NCI-H1694 (cell line): ENCODE measurements at places on chromosomes 11 and 22.

GRCh38 chr22:46587492-46588278 is 32.5 kb upstream of the GRAMD4 start:
- no peak for DNase-seq

DNA sequence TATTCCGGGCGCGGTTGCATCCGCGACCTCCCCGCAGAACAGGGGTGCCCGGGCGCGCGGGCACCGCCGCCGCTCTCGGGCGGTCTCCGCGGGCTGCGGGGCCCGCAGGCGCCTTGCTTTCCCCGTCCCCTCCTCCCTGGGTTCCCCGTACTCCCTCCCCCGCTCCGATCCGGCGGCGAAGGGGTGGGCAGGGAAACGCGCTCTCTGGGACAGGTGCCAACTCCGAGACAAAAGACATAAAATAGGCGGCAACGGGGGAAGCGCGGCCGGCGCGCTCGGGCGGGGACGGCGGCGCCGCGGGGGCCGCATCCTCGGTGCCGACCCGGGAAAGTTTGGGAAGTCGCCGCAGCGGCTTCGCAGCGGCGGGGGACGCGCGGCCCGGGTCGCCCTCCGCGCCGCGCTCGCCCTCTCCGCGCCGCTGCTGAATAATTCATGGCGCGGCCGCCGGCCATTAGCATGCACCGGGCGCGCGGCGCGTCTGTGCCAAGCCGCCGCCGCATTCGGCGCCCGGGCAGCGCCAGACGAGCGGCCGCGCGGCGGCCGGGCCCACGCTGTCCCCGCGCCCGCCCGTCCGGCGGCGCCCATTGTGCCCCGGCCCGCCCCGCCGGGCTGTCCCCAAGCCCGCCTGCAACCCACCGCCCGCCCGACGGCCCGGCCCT is 78.7 kb upstream of the PPARA start:
- DNase-seq = peak; percentile 89

GRCh38 chr11:22304337-22304961 is 33.7 kb upstream of the SLC17A6 start:
- DNase-seq = peak; percentile 22

- DNase-seq = no peak
Observed at GRCh38 chr11:131371791-131372104, 1.3 kb downstream of the NTM start.

GRCh38 chr11:68893282-68893681 is 10.3 kb downstream of the MRPL21 start:
- no peak for DNase-seq

DNA sequence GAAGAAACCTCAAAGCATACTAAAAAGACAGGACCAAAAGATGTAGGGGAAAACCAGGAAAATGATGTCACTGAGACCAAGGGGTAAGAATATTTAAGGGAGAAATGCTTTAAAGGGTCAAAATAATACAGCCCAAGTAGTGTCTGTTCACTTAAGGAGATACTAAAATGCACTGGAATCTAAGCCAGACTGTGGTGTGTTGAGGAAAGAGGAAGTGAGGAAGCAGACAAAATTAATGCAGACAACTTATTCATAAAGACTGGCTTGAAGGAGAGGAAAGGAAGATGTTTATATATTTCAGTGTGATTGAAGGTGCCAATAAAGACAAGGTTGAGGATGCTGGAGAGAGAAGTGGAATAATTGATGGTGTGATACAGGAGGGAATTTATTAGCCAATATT is 15.7 kb downstream of the ZNF215 start:
- no peak for DNase-seq

DNA sequence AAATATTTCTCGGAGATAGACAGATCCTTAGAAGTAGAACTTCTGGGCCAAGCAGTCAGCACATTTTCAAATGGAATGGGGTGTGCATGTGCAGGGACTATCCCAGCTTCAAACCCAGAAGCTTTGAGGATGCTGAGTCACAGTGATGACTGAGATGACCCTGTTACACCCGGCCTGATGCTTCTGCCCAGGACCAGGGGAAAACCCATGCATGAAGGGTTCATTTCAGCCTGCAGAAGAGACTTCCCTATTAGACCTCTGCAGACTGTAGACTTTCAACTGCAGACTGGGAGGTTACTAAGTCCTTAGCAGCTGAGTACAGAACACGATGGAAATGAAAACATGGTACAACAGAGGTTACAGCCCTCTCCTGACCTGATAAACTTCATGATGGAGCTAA is 3.6 kb upstream of the OR2AT4 start:
- no peak for DNase-seq

GRCh38 chr22:43207849-43208702 is 21.1 kb upstream of the TTLL12 start:
- DNase-seq = no peak

DNA sequence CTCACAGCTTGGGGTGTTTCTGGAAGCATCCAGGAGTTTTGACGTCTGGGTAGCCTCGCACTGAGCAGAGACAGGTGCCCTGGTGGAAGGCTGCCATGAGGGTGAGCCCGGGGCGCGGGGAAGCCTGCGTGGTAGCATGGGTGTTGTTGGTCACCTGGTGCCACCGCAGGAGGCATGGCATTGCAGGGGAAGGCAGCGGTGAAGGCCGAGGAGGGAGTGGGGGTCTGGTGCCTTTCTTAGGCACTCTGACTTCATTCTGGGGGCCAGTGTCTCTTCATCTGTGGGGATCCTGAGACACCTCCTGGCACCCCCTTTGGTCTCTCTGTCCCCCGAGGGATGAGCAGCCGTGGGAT is 271.2 kb downstream of the TBC1D22A start:
- DNase-seq = no peak

GRCh38 chr11:65355013-65355775 is 643 bp downstream of the TIGD3 start:
- DNase-seq = peak; percentile 33

- no peak for DNase-seq
Observed at GRCh38 chr11:128666397-128666796, 27.5 kb upstream of the FLI1 start.

DNA sequence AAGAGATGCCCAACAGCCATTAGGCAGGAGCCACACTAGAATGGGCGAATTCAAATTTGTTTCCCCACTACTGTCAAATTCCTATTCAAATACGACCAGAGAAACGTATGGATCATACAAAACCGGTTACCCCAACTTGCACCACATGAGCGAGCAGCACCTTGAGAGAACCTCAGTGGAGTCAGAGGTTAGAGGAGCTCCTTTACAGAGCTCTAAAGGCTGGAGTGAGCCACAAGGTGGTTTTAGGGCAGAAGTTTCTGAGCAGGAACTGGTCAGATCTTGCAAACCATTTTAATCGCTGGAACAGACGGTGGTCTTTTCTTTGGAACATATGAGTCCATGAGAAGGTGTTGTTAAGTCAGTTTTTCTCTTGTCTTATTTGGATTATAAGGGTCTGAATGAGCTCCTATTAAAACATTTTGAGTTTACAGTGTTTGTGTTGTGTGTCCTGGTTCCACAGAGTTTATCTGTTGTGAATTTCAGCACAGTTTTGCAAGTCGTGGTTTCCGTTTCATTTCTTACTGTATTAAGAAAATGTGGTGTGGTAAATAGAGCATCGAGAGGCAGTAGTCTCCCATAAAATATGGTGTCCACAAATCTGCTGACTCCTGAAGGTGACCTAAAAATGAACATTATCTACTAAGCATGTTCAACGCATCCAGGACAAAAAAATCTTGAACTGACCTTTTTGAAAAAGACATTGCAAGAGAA is 471.7 kb downstream of the NTM start:
- no peak for DNase-seq

DNA sequence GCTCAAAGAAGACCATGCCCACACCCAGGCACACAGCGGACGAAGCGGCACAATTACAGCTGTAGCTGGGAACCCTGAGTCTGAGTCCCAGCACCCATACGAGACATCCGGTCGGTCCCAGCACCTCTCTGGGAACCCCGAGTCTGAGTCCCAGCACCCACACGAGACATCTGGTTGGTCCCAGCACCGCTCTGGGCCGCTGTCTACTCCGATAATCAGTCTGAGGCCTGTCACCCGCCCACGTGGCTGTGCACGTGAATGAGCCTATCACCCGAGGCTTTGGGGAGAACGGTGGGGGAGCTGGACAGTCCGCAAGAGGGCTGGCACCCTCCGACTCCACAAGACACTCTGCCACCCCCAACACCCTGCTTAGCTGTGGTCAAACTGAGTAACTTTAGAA is 6.2 kb downstream of the TTLL8 start:
- no peak for DNase-seq

DNA sequence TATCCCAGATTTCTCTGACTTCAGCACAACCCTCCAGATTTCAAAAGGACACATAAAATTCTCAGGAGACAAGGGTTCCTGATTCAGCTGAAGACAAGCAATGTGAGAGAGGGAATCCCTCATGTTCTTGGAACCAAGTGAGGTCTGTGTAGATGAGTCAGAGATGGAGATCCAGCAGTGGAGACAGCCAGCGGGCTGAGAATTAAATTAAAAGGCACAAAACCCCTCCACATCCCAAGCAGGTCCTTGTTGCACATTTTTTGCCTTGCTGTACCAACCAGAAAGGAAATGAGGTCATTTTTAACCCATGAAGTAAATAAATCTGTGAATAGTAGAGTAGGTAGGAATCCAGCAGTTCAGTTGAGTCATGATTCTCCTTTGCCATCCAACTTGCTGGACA is 9.7 kb downstream of the MTNR1B start:
- DNase-seq = no peak

DNA sequence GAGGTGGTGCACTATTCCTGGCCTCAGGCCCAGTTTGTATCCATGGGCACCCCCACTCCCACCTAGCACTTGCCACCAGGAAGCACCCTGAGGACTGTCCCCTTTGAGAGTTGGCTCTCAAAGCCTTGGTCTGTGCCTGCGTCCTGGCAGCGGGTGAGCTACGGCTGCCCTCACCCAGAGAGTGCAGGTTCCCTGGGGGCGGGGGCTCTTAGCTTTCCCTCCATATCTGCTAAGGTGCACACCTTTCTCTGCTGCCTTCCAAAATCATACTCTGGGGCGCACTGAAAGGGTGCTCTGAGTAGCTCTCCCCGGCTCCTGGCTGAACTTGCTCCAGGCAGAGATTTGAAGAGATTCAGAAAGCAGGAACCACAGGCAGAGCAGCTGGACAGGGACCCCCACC is 7.1 kb downstream of the KCNQ1 start:
- no peak for DNase-seq

GRCh38 chr22:28237112-28237511 is 318.1 kb upstream of the PITPNB start:
- DNase-seq = no peak

DNA sequence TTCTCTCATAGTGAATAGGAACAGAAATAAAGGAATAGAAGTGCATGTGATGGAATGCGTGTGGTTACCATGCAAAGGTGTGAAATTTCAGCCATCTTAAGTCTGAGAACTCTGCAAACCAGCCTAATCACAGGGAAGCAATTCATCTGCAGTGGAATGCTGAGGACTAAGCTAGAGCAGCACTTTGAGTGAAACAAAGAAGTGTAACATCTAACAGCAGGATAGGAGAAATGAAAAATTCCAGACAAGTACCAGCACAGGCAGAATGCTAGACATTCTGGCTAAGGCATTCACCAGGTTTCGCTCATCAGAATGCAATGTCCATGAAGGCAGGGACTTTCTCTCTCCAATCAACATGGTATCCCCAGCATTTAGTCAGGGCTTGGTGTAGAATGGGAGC is 41.2 kb upstream of the SLC36A4 start:
- DNase-seq = no peak

GRCh38 chr11:2187280-2187707 is 15.7 kb upstream of the TH start:
- no peak for DNase-seq

DNA sequence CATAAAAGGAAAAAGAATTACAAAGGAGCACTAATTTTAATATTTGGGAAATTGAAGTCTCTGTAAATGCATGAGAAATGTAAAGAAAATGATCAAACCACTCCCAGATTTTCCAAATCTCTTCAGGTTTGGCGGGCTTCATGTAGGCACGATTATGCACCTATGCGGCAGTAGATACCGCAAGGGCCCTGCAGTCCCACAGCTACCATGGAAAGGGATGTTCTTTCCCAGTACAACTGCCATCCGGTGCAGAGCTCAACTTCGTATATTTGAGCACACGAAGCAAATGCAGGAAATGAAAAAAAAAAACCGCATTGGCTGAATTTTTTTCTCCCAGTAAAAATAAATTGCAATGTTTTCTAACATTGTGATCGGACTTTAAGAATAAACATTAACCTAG is 1.4 kb downstream of the SLC17A6 start:
- DNase-seq = peak; percentile 16

- no peak for DNase-seq
Observed at GRCh38 chr11:22371160-22371559, 33.0 kb downstream of the SLC17A6 start.

DNA sequence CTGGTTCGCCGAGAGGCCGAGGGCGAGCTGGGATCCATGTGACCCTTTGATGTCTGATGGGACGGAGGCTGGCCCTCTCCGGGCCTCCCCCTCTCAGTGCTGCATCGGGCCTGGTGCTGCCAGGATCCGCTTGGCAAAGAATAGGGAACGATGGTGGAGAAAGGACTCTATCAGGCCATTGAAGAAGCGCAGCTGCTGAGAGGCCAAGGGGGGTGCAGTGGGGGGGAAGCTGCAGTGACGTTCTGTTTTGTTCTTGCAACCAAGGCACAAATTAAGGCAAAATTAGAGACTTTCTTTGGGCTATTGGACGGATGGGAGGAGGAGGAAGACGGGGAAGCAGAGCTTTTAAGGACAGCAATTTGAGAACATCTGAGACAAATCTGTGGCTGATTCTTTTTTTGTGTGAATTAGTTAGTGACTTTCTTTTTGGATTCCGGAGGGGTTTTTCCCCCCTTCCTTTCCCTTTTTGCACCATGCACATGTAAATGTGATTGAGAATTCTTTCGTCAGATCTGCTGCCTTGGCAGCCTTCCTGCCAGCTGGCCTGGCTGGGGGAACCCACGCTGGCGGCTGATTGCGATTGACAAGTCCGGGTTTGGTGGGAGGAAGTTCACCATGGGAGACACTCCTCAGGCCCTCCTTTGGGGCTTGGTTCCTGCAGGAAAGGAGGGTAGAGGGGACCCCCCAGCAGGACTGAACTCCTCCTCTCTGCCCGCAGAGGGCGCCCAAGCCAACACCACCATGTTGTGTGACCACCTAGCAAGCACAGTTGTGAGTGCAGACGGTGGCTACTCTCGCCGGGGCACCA is 214.6 kb downstream of the NTM start:
- DNase-seq = no peak

DNA sequence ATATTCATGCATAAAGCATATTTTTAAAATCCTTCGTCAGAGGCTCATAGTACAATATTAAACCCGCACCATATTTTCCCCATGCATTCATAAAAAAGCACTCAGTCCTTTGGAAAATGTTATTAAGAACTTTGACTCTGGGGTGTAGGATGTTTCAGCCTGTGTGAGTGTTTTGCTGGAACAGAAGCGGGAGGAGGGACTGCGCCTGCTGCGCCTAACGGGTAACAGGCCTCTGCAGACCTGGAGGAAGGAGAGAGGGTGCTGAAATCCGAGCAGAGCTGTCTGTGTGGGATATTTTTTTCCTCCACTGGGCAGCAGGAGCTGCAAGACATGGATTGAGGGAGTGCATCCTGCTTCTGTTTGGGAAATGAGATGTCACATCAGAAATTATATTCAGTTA is 483.0 kb downstream of the BRD1 start:
- DNase-seq = no peak

DNA sequence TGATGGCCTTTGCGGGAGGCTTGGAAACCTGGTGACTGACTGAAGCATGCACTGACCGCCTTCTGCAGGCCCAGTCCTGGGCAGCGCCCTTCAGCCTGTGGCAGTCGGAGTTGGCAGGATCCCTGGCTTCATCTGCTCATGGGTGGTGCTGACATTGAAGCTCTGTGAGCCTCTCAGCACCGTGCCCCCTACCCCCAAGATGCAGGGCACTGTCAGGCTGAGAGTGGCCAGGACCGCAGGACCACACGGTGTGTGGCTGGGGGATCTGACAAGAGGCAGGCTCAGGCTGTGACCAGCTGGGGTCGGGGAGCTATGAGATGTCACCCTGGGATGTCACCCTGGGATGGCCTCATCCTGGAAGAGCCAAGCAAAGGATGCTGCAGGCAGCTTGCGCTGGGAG is 32.7 kb downstream of the TBC1D22A start:
- DNase-seq = no peak
